NCI-H460 (cell line): ENCODE measurements at places on chromosomes 12 and 14. TPM values are rescaled to one million over a fixed set of nuclear protein-coding genes. Genes with fewer than 3 reads are reported as not detected.

The RPS6KL1 gene
- 5.6 and 6.1 TPM in 2 replicates for total RNA-seq

The PTPRR gene
- total RNA-seq = 0.64 and 0.78 TPM in 2 replicates

The ABHD12B gene
- total RNA-seq = not detected in 2 replicates

DNA sequence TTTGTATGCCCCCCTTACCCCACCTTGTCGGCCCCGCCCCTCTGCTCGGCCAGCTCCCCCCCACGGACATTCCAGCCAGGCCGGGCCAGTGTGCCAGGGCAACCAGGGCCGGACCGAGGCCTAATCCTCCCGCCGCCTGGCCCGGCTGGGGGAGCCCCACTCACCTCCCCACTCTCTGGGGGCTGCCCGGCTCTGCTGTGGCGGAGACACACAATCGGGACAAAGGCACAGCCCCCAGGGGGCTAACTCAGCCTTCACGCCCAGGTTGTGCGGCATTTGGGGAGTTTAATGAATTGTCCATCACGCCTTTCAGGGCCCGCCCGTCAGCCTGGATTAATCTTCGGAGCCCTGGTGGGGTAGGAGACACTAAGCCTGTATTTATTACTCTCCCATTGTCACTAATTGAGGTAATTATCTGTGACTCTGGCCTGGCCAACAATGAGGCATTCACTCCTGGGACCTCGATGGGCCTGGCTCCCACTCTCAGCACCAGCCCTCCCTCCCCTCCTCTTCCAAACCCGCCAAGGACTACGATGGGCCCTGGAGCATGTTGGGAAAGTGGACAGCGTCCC is 8.7 kb downstream of the WNT1 start:
- DNase-seq = no peak

GRCh38 chr12:92079054-92079385 is 66.6 kb downstream of the BTG1 start:
- no peak for DNase-seq

DNA sequence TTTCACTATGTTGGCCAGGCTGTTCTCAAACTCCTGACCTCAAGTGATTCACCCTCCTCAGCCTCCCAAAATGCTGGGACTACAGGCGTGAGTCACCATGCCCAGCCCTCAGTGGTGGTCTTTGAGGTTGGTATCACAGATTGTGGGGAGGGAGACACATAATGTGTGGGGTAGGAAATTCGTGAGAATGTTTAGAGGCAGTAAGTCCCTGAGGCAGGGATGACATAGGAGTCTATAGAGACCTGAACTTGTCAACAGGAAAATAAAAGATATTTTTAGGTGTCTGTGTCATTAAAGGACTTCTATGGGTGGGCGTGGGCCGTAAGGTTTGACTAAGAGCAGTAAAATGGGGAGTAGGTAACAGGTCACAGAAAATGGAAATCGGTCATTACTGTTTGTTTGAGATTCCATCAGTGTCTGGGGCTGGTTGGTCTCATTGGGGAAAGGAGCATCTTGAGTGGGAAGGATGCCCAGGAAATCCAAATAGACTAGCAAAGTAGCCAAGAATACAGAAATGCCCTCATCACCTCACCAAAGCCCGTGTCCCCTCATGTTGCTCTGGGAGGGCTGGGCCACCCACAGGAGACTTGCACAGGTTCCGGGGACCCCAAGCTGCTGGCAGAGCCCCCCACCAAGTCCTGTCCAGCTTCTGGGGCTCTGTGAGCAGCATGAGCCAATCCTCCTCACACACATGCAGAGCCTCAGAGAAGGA is 63.6 kb upstream of the BCL2L14 start:
- DNase-seq = no peak

- DNase-seq = no peak
Measured at GRCh38 chr14:67911562-67911961, 92.0 kb downstream of the RAD51B start.

DNA sequence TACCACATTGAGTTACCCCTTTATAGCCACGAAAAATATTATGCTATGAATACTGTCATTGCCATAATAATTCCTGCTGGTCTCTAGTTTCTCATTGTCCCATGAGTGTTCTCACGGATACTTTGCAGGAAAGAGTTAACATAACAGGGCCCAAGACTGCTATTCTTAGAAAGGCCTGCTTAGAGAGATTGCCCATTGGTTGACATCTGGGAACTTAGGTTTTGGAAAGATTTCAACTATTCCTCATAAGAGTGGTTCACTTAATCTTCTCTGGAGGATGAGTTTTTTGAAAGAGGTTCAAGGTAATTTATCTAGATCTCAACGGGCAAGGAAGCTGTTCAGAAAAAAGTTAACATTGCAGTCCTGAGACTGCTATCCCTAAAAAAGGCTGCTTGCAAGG is 18.4 kb upstream of the PRPF39 start:
- no peak for DNase-seq

DNA sequence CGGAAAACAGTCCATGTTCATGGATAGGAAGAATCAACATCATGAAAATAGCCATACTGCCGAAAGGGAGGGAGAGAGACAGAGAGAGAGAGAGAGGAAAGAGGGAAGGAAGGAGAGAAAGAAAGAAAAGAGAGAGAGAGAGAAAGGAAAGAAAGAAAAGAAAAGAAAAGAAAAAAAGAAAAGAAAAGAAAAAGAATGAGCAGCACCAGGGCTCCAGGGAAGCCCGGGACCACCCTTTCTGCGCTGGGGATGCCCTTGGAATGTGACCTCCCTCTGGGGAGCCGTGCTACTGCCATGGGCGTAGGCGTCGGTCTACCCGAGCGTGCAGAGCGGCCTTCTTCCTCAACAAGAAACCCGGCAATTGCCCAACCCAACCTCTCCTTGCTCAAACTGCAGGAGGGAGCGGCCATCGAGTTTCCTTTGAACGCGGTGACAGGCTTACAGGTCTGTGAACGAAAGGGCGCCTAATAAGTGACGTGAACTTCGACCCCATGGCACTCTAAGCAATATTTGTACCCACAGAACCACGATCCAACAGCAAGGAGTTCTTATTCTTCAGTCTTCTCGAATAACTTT is 16.9 kb downstream of the OR6S1 start:
- DNase-seq = peak; percentile 68

DNA sequence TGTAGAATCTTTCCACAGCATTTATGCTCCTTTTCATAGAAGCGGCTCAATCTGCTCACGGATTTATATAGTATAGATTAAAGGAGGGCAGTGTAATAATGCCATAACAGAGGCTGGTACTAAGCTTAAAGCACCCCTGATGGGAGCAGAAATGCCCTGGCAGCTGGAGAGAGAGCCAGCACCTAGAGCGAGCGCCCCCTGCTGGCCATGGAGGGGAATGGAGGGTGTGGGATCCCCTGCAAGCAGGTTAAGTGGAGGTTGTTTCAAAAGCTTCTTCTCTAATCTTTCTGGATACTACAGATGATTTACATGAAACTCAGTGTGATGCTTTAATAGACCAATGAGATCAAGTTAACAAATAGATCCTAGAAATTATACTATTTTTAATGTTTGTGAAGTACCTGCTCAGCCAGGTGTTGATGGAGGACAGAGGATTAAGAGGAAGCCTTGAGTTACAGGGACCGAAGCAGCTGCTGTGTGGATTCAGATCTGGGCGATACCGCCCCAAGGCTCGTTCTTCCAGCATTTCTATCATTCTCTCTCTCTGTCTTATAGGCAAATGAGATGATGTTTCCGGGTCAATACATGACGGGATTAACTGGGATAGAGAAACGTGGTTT is 1519.3 kb upstream of the TMEM132C start:
- DNase-seq = peak; percentile 18

GRCh38 chr12:94873734-94874517 is 129.6 kb downstream of the NDUFA12 start:
- no peak for DNase-seq

DNA sequence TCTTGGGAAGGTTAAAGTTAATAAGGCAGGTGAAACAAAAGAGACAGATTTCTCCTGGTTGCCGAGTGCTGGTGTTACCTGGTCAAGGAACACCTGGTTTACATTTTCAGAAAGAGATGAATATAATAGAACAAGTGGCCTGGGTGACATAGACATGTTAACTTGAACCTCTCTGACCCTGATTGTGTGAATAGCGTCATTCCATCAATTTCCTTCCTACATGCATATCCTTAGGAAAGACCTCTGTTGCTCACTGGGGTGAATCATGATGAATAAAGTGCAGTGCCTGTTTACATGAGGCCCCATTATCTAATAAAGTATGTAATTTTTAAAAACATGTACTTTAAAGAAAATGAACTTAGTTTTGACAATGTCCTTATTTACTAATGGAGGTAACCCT is 1822.9 kb upstream of the FLRT2 start:
- DNase-seq = no peak

- DNase-seq = no peak
Measured at GRCh38 chr14:49622022-49622607, 1.5 kb downstream of the MGAT2 start.

GRCh38 chr12:11461433-11461832 is 66.1 kb upstream of the PRB2 start:
- DNase-seq = no peak

GRCh38 chr12:104669089-104669721 is 212.5 kb downstream of the CHST11 start:
- DNase-seq = peak; percentile 29

- DNase-seq = no peak
Measured at GRCh38 chr12:123163227-123163626, 12.3 kb upstream of the PITPNM2 start.
